Suppressor macrophage (primary cell): ENCODE measurements at places on chromosomes 1 and 21.

DNA sequence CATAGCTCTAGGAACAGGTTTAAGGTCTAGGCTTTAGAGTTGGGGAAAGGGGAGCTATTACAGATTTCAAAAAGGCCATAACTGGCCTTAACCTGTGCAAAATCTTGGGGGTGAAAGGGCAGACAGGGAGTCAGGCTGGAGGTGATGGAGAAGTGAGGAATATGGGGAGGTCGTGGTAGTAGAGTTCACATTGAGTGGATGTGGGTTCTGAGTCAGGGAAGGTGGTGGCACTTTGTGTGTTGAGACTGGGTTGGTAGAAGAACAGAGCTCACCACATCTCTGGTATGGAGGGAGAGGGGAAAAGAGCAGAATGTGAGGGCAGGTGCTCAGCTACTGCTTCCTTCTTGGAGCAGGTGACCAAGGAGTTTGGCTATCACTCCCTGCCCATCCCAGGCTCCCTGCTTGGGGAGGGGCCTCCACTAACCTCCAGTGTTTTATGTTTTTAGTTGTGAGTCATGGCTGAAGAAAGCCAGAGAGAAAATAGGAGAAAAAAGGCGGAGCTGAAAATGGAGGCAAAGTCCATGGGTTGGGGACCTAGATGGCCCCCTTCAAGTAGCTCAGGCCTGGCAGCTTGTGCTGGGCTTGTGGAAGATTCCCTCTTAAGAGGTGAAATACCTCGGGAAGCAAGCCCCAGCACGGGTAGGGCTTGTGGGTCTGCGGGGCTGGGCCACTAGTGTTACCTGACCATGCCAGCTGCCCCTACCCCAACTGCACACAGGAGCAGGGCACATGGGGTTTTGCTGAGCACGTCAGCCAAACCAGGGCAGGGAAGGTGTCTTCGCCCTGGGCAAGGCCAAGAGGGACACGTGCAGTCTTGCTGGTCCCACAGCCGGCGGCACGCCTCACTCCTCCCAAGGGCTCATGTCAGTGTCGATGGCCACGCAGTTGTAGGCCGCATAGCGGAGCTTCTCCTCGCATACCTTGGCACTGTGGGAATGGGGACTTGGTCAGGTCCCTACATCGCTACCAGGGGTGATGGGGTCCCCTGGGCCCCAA lies 8.2 kb downstream of the HECTD3 start:
- DNase-seq, result no peak

DNA sequence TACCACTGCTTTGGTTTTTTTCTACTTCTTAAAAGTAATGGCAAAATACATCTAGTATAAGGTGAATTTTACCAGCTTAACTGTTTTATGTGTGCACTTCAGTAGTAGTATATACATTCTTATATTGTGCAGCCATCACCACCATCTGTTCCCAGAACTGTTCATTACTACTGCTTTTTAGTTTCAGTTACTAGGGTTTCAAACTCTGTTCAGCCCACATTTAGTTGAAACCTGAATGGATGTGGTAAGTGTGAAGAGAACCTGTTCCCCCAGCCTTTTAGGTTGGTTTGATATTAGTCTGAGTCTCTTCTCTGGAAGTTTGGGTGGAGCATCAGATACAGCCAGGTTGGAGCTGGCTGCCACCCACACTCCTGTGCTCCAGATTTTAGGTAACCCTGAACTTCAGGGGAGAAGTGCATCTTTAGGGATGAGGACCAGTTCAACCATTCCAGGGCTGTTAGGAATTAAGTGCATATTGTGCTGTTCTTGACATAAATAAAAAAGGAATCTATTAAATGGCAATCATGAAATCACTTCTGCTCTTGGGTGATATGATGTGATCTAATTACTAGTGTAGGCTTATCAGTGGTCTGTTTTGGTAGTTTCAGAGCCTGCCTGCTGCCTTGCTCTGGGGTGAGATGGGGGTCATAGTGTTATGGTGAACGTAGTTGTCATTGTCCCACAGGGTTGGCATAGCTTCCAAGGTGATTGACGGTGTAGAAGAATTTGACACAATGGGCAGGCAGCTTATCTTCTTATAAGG lies 32.1 kb downstream of the URB2 start:
- no peak for DNase-seq

- peak; percentile 55 for DNase-seq
Observed at GRCh38 chr1:199242147-199242546, 603.3 kb downstream of the PTPRC start.

- peak; percentile 3 for DNase-seq
Observed at GRCh38 chr21:30268608-30269197, 14.0 kb downstream of the KRTAP24-1 start.

DNA sequence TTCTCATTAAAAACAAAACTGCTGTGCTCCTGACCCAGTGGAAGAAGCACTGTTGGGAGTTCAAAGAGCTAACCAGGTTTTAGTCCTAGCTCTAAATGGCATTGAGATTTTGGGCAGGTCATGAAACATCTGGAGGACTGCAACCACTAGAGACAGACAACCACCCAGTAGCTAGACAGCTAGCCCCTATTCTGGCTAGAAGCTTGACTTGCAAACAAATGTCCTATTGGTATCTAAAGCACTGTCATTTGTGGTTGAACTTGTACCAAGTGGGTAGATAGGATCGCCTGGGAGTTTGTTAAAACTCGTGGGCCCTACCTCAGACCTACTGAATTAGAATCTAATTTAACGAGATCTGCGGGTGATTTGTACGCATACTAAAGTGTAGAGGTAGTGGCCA lies 6.9 kb downstream of the RPL11 start:
- DNase-seq, result no peak

DNA sequence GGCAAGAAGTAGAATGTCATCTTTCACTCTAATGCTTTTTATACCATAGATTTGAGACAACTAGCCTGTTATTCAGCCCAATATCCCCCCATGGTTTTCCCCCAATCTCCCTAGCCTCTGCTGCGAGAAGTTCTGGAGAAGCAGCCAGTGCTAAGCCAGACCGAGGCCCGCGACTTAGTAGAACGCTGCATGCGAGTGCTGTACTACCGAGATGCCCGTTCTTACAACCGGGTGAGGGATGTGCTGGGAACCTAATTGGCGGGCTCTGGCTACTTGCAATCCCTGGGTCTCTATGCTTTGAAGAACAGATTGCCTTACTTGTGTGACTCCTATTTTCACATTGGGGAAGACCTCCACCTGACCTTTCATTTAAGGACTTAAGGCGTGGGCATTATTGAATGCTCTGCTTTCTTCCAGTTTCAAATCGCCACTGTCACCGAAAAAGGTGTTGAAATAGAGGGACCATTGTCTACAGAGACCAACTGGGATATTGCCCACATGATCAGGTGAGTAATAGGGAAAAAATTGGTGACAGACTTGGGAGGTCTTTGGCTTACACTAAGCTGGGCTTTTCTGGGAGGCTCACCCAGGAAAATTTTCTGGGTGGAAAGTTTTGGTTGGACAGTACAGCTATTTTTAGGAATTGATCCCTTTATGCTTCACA lies 1.9 kb downstream of the PSMB4 start:
- no peak for DNase-seq

GRCh38 chr1:162068301-162068700 lies 1.2 kb upstream of the NOS1AP start:
- no peak for DNase-seq
